ENCODE measurements at places on chromosomes 7 and 10.

DNA sequence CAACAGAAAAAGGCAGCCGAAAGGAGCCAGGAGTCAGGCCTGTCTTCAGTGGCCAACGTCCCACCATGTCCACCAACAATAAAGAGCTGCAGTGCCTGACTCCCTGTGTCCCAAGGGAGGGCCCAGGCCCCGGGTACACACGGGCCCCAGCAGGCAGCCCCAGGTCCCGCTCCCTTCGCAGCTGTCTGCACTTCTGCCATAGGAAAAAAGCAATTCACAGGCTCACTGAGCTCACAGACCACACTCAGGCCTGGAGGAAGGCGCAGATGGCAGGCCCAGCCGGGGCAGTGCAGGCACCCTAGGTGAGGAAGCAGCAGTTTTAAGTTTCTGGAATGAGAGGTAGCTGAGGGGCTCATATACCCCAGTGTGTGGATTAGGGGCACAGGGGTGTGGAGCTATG is 100.5 kb downstream of the PRKAG2 start:
- DNase-seq, result no peak

- no peak for DNase-seq
Observed at GRCh38 chr10:89335226-89335625, 7.4 kb downstream of the IFIT3 start.

GRCh38 chr10:61958805-61959204 is 57.3 kb downstream of the ARID5B start:
- DNase-seq, result no peak

- no peak for DNase-seq
Observed at GRCh38 chr7:46411236-46411635, 490.2 kb upstream of the IGFBP3 start.

GRCh38 chr10:23038172-23038571 is 57.2 kb upstream of the MSRB2 start:
- no peak for DNase-seq

- DNase-seq, result no peak
Observed at GRCh38 chr7:38825721-38826440, 83.1 kb downstream of the VPS41 start.

- no peak for DNase-seq
Observed at GRCh38 chr7:106062521-106062931, 49.6 kb downstream of the SYPL1 start.

GRCh38 chr10:95430231-95430951 is 130.8 kb downstream of the SORBS1 start:
- peak; percentile 38 for DNase-seq

- DNase-seq, result no peak
Observed at GRCh38 chr10:114121031-114121430, 53.0 kb downstream of the CCDC186 start.

- no peak for DNase-seq
Observed at GRCh38 chr7:80183900-80184685, 49.5 kb downstream of the GNAI1 start.
